ENCODE measurements at places on chromosomes 4 and X.

DNA sequence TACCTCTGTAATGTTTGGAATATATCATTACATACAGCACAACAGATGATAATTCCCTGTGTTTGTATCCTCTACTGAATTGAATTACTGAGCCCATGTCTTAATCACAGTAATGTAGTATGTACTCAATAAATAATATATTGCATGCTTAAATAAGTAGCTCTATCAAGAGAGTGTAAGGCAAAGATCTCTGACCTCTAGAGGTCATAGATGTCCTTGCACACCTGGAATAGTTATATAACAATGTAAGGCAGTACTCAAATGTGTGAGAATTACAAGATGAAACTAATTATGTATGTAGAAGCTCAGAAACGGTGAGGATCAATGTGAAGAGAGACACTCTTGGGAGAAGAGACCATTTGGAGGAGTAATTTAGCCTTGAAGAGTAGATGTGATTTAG is 14.3 kb upstream of the GCNA start:
- DNase-seq = no peak

- DNase-seq = no peak
Measured at GRCh38 chr4:125313989-125314667, 627 bp upstream of the FAT4 start.

GRCh38 chrX:107576841-107577240 is 51.5 kb upstream of the PRPS1 start:
- DNase-seq = no peak

DNA sequence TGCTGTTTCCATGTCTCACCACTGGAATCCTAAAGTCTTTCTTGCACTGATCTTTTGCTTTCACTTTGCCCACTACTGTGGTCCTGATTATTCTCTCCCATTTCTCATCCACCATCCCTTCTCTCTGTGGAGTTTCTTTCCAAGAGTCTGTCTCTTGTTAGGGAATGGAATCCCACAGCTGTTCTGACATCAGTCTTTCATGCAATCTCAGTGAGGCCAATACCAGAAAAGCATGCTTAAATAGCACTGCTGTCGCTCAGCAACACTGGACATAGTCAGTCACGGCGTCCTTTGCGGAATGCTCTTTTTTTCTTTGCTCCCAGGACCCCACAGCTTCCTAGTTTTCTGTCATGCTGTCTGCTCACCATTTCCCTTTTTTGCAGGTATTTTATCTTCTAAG is 20.1 kb downstream of the SLITRK4 start:
- DNase-seq = no peak

GRCh38 chr4:82422616-82423015 is 7.6 kb downstream of the HNRNPDL start:
- DNase-seq = no peak

GRCh38 chrX:102966701-102967100 is 29.6 kb downstream of the RAB40AL start:
- no peak for DNase-seq

- no peak for DNase-seq
Measured at GRCh38 chrX:136186023-136186413, 38.7 kb downstream of the FHL1 start.

- DNase-seq = no peak
Measured at GRCh38 chr4:56628592-56628991, 52.5 kb downstream of the HOPX start.

DNA sequence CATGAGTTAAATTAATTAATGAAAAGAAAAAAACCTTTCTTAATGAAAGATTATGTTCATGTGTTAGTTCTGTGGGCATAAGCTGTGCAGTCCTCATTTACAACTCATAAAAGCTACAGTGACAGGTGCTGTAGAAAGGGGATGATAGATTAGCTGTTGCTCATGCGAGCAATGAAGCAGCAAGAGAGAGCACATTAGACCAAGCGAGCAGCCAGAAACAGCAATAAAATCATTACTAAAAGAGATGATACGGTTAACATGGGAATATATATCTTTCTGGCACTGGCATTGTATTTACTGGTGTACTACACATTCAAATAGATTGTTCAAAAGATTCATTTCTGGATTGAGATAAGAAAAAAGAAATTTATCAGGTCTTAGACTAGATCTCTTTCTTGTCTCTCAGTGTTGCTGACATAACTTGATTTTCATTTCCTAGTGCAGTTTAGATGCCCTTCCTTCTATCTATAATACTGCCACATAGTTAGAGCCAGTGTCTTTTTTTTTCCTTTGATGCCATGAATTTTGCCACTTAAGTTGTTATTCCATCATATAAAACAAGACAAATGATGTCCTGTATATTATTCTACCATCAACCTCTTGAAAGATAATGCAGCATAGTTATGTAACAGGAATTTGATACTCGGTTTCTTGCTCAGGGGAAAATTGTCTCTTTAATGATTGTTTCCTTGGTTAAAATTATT is 164.6 kb downstream of the BANK1 start:
- DNase-seq = no peak

- no peak for DNase-seq
Measured at GRCh38 chrX:35289952-35290351, 347.4 kb downstream of the FAM47B start.

DNA sequence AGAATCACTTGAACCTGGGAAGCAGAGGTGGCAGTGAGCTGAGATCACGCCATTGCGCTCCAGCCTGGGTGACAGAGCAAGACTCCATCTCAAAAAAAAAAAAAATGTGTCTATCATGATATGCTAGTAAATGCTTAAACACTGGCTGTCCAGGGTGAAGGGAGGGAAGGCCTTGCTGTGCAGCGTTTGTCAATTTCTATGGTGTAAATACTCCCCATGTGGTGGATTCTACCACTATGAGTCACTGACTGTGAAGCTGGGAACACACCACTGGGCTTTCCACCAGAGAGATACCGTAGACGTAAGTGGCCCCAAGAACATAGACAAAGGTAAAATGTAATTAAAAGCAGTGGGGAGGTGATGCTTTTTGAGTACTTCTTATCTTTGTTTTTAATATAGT is 51.3 kb upstream of the LEF1 start:
- DNase-seq = no peak

- DNase-seq = no peak
Measured at GRCh38 chr4:27214010-27214409, 353.4 kb downstream of the STIM2 start.

DNA sequence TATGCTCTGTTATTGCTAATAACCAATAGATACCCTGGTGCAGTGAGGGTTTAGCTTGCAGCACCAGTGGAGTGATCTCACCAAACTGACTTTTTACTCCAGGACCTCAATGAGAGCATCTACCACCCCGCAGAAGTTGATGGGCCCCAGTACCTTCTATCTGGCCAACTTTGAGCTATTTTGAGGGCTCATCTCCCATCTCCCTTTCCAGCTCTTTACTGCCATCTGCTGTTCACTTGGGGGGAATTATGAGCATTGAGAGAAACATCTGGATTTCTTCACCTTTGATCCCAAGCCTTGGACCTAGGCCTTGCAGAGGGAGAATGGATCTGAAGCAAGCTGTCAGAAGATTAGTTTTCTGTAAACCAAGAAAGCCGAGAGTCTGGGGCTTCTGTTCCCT is 143.6 kb downstream of the TMEM164 start:
- DNase-seq = no peak

- DNase-seq = no peak
Measured at GRCh38 chrX:141341341-141341740, 99.0 kb upstream of the SPANXC start.

DNA sequence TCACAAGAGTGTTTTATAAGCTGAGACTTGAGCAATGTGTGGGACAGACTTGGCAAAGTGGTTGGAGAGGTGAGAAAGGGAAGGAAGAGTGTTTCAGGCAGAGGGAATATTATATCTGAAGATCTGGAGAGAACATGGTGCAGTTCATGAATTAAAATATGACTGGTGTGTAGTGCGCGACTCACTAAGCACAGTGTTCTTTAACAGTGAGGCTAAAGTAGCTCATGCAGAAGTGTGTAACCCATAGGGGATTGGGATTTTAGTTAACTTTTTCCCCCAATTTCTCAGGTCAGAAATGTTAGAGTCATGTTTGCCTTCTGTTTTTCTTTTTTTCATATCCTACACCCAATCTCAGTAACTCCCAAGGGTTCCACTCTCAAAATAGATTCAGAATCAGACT is 9.7 kb downstream of the MTHFD2L start:
- DNase-seq = no peak

- DNase-seq = no peak
Measured at GRCh38 chr4:13821522-13821921, 194.0 kb upstream of the BOD1L1 start.

- no peak for DNase-seq
Measured at GRCh38 chr4:184641022-184641421, 8.2 kb downstream of the CASP3 start.

DNA sequence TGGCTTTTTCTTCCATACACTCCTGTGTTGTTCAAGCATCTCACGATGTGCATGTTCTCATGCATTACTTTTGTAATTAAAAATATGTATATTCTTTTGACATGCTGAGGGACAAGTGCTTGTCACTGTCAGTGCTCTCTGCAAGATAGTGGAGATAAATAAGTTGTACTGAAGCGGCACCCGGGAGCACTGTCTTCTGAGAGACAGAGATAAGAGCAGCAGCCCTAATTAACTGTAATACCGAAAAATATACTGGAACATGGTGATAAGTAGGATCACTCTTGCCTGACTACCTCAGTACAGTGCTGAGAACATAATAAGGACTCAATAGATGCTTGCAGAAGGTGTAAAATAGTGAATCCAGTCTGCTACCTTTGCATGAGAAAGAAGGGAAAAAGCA is 9.4 kb upstream of the GPR173 start:
- DNase-seq = no peak

DNA sequence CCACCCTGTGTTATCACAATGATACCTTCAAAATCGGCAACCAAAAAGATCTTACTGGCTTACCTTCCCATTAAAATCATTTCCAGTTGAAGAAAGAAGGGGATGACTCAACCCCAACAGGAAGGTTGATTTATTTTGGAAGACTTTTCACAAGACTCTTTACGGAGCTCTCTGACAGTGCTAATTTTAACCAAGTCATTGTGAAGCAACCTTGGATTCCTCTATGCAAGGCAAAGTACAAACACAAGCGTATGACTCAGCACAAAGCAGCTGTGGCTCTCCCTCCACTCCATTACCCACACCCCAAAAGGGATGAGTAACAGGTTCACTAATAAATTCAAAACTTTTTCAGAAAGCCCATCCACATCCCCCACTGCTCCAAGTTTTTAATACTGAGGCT is 213.8 kb upstream of the FGF13 start:
- DNase-seq = no peak

GRCh38 chr4:152265149-152265621 is 270.7 kb downstream of the FBXW7 start:
- no peak for DNase-seq

- DNase-seq = no peak
Measured at GRCh38 chrX:50158593-50158992, 42.2 kb downstream of the AKAP4 start.

DNA sequence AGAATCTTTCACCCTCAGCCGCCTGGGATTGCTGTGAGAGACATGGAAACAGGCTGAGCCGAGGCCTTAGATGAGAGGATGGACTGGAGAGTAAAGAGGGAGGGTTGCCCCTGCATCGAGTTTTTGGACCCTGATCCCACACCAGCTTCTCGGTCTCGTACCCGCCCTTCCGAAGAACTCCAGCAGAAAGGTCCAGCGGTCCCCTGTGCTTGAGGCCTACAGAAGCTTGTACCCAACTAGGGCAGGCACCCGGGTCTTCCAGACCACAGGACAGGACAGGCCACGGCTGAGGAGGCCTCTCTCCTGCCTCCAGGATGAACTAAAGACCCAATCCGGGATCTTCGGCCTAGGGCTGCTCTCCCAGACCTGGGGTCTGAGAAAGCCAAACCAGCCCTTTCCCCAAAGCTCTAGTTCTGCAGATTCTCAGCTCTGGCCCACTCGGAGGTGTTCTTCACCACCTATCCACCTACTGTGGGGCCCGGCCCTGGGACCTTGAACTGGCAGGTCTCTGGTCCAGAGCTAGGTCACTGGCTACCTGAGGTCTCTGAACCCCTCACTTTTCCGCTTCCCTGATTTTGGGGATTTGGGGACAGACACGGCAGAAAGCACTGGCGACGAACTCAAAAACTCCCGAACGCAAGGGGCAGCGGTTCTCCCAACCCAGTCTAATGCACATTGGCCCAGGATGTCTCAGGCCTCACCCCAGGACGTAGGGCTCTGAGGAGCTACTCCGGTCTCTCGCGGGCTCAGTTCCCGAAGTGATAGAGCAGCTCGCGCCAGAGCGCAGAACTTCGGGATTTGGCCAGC is 1.1 kb downstream of the NKX3-2 start:
- no peak for DNase-seq

DNA sequence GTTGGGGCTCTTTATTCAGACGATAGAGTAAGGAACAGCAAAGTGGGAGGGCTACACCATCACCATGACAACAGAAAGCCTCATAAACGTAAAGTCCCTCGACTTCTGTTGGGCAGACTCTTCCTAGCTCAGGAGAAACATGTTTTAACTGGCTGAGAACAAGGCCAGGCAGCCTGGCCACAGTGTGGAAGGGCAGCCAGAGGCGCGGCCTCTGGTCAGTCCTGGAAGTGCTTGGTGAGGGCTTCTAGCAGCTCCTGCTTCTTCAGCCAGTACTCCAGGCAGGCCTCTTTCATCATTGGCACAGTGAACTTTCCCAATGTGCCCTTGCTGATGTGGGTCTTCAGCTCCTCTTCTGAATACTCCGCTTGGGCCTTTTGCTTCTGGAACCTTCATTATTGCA is 690.9 kb downstream of the PCDH19 start:
- DNase-seq = no peak

DNA sequence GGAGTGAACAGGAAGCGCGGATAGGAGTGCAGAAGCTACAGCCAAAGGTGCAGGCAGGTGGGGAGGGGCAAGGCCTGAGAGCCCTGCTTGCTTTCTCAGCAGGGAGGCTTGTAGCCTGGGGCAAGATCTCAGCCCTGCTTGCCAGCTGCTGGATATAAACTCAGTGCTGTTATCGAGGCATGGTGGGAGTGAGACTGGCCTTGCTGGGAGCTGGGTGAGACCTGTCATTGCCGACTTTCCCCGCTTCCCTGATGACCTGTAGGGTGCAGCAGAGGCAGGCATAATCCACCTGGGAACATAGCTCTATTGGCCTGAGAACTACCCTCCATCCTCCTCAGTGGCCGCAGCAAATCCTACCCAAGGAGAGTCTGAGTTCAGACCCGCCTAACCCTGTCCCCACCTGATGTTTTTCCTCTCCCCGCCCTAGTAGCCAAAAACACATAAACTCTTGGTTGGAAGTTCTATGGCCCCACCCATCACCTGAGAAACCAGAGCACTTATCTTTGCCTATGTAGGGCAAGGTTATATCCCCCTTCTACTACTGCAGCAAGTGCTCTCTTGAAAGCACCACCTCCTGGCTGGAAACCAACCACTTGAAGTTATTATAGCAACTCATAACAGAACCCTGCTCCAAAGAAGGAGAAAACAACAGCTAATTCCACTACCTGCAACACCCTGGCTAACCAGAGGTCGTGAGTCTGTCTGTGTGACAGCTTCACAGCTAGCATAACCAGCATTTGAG is 80.7 kb downstream of the FHIP1A start:
- no peak for DNase-seq

- no peak for DNase-seq
Measured at GRCh38 chr4:1788254-1788973, 4.7 kb upstream of the FGFR3 start.
